Aortic smooth muscle cell (primary cell): ENCODE measurements at places on chromosomes 6 and 20. TPM values are rescaled to one million over a fixed set of nuclear protein-coding genes. Genes with fewer than 3 reads are reported as not detected.

BPIFB1 gene
- not detected in 2 replicates for total RNA-seq

KCNQ2 gene
- total RNA-seq, result not detected in 2 replicates

TMEM151B gene
- total RNA-seq, result under 0.01 TPM in 1 of 2 replicates, not detected in the other

HLA-DRB5 gene
- not detected in 2 replicates for total RNA-seq

NFATC2 gene
- 0.26 and 0.37 TPM in 2 replicates for total RNA-seq

UFL1 gene
- 31.2 and 33.1 TPM in 2 replicates for total RNA-seq
